Activated CD4-positive, alpha-beta memory T cell treated with anti-CD3 and anti-CD28 coated beads, Interleukin-2, amount 10 ng/mL, durations not matched to agents 7 days and 5 days (primary cell): ENCODE measurements at places on chromosomes 5 and 9. TPM values are rescaled to one million over a fixed set of nuclear protein-coding genes. Genes with fewer than 3 reads are reported as not detected.

The PCDHGA1 gene
- 0.05 TPM for total RNA-seq

- no peak overlapping the region for H3K27ac ChIP-seq
- H3K4me3 ChIP-seq: no peak overlapping the region
- H3K4me1 ChIP-seq: peaks cover 5% of the 10 kb centered on the region
- DNase-seq: no peak
These were observed 200.0 kb downstream of the ATP10B start for GRCh38 chr5:160651692-160652645.

- H3K36me3 ChIP-seq: peaks cover 11% of the 10 kb centered on the region
- peaks cover 11% of the 10 kb centered on the region for H3K4me1 ChIP-seq
- H3K27ac ChIP-seq: no peak overlapping the region
- no peak for DNase-seq
These were observed 87.6 kb upstream of the FAM170A start for GRCh38 chr5:119541716-119542115.

DNA sequence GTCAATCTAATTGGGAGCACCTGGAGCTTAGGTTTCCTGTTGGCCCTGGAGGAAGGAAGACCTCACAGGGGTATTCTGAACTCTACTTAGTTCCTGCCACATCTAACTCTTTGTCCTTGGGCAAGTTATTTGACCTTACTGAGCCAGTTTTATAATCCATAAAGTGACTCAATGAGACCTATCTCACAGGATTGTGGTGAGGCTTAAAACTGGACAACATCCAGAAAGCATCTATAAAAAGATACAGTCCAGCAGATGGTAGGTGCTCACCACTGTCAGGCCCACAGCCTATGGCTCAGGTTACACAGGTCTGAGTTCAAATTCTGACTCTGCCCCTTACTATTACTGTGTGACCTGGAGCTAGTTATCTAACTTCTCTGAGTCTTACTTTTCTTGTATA, 23.3 kb downstream of the KCNV2 start:
- H3K4me3 ChIP-seq: no peak overlapping the region
- H3K27me3 ChIP-seq: no peaks in the 10 kb centered on the region
- peaks cover 3% of the 10 kb centered on the region for H3K4me1 ChIP-seq
- H3K36me3 ChIP-seq: no peaks in the 10 kb centered on the region
- no peak overlapping the region for H3K27ac ChIP-seq

The C5orf46 gene
- not detected for total RNA-seq

The DBH gene
- not detected for total RNA-seq

DNA sequence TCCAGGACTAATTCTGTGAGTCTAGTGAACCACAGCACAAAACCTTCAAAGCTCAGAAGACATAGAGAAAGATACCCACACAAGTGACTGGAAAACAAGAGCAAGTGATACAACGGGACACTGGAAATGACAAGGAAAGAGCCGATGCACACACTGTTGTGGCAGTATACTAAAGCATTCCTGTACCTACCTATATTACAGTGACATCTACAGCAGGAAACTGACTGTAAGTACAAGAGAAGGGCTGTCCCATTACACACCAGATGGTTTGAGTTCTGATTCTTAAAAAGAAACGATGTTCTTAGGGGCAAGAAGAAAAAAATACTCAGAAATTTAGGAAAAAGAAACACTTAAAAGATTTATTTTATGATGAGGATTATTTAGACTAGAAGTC, 18.5 kb downstream of the TMEM245 start:
- no peak for DNase-seq
- no peaks in the 10 kb centered on the region for H3K27me3 ChIP-seq
- peak overlapping the region; percentile 34 for H3K4me3 ChIP-seq
- H3K27ac ChIP-seq: peak overlapping the region; percentile 88
- H3K4me1 ChIP-seq: peaks cover 61% of the 10 kb centered on the region

The SLC6A3 gene
- total RNA-seq: not detected

The IL9 gene
- not detected for total RNA-seq

The THBS4 gene
- 3.6 TPM for total RNA-seq

DNA sequence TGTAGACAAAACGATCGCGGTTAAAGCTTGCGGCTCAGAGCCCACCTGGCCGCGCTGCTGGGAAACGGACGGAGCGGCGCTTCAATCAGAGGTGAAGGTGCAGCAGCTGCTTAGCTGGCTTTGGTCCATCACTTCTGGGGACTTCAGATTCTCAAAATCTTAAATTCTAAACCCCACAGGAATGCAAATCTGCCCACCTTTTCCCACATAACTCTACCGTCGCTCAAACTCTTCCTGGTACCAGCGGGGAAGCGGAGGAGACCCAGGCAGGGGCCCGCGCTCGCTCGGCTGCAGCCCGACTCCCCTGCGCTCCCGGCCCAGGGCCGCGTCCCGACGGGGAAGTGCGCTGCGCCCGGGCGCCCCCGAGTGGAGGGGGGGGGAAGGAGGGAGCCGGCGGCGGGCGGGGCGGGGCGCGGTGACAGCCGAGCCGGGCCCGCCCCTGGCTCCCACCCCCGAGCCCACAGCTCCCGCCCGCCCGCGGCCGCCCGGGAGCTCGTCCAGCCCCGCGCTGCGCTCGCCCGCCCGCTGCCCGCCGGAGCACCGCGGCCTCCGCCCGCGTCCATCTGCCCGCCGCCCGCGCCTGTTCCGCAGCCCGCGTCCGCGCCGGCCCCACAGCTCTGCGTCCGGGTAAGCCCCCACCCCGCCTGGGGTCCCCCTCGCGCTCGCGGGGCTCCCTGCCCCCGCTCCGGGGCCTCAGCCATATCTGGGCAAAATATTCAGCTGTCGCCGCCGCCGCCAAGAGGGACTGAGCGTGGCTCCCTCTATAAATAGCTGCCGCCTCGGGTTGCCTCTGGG, at the start of gene TMOD1:
Gene TMOD1, plus strand, starts transcription at position 490 of the 795 bp plus-strand sequence. CDS start 22,523 bp downstream, outside the sequence.
- H3K4me3 ChIP-seq: peak within 1 kb of the TSS; percentile 65
- peaks cover 9% of the 10 kb centered on the region for H3K36me3 ChIP-seq
- peaks cover 17% of the 10 kb centered on the region for H3K4me1 ChIP-seq
- peaks cover 47% of the 10 kb centered on the region for H3K27me3 ChIP-seq

- H3K4me1 ChIP-seq: no peaks in the 10 kb centered on the region
- peaks cover 5% of the 10 kb centered on the region for H3K27me3 ChIP-seq
- no peak overlapping the region for H3K27ac ChIP-seq
- no peak for DNase-seq
These were observed 231.2 kb downstream of the ARRDC3 start for GRCh38 chr5:91151947-91152346.

GRCh38 chr9:1024112-1024511, 26.0 kb upstream of the DMRT2 start:
- no peak overlapping the region for H3K4me3 ChIP-seq
- H3K4me1 ChIP-seq: no peaks in the 10 kb centered on the region
- H3K36me3 ChIP-seq: no peaks in the 10 kb centered on the region

The GABRP gene
- not detected for total RNA-seq

The MPDZ gene
- not detected for total RNA-seq
